Fibroblast of skin of left quadriceps (primary cell): ENCODE measurements at places on chromosomes 6 and 20.

GRCh38 chr6:122853259-122853995, 64.4 kb downstream of the SMPDL3A start:
- no peak for DNase-seq

DNA sequence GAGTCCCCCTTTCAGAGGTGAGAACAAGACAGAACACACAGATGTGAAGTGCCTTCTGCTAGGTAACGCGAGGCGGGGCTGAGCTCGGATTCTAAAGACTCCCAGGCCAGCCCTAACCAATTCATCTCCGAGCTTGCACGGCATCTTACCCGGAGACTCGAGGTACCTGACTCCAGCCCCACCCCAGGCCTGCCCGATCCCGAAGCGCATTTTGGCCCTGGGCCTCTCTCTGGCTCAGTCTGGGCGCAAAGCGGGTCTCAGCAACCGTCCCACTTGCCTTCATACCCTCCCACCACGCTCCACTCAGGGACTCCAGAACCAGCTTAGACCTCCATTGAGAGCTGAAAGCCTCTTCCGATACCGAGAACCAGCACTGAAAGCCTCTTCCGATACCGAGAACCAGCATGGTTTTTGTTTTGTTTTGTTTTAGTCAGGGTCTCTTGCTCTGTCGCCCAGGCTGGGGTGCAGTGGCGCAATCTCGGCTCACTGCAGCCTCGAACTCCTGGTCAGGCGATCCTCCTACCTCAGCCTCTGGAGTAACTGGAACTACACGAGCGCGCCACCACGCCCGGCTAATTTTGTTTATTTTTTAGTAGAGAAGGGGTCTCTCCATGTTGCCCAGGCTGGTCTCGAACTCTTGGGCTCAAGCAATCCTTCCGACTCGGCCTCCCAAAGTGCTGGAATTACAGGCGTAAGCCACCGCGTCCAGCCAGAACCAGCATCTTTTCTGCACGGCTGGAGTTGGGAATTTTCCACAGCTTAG, 557 bp upstream of the DYNLRB1 start:
- no peak for DNase-seq

DNA sequence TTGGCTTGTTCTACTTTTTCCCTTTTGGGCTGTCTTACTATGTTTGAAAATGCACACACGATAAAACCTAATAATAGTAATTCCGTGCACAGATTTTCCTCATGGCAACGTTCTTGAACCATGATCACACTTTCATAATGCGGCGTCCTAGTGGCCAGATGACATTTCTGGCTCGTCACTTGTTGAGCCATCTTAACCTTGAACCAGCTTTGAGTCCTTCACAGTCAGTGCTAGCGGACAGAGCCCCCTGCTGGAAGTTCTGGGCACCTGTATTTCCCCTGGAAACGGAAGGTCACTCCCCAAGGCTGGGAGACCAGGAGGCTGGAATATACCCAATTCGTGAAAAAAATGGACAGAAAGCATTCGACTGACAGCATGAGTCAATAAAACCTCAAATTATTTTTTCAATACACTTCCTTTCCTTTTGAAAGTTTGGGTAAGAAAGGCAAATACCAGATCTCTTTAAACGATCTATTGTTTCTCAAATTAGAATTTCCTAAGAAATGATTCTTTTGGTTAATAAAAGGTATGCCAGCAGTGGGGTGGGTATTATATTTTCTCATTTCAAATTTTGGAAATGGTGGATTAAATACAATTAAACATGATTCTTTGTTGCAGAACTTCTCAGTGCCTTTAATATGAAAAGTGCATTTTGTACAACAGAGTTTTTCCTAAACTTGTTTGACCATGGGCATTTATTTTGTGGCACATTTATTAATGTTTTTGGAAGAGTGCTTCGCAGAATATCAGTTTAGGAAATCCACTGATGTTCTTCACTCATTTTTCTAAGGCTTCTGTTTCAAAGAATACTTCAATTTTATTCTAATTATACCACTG, 542.3 kb downstream of the QKI start:
- no peak for DNase-seq

DNA sequence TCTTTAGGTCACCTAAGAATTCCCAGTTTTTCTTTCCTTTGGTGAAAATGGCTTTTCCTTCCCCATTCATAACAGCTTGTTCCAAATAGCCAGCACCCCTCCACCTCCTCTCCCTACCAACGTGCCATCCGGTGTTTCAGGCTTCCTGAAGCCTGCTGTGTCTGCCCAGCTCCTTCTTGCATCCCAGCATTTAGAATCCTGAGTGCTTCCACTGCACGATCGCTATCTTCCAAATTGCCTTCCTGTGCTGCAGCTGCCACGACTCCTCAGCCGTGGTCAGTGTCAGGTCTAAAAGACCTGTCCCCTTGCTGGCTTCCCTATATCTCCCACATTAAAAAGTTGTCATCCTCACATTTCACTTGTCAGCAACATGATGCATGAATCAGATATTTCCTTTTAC, 550.3 kb upstream of the JARID2 start:
- DNase-seq = no peak

DNA sequence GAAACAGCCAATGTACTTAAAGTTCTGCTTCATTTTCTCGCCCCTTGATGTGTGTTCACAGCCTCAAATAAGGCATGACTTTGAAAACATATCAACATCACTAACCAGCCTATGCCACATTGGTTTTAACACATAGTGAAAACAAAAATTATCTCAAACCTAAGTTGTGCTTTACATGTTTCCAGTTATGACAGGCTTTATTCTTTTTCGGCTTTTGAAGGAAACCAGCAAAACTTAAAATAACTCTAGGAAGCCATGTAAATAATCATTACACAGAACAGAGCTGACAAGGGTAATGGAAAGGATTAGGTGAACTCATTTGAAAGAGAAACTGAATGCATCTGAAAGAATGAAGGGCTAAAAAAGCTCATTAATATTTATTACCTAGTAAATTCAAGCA, 42.1 kb downstream of the BMP5 start:
- DNase-seq = no peak

DNA sequence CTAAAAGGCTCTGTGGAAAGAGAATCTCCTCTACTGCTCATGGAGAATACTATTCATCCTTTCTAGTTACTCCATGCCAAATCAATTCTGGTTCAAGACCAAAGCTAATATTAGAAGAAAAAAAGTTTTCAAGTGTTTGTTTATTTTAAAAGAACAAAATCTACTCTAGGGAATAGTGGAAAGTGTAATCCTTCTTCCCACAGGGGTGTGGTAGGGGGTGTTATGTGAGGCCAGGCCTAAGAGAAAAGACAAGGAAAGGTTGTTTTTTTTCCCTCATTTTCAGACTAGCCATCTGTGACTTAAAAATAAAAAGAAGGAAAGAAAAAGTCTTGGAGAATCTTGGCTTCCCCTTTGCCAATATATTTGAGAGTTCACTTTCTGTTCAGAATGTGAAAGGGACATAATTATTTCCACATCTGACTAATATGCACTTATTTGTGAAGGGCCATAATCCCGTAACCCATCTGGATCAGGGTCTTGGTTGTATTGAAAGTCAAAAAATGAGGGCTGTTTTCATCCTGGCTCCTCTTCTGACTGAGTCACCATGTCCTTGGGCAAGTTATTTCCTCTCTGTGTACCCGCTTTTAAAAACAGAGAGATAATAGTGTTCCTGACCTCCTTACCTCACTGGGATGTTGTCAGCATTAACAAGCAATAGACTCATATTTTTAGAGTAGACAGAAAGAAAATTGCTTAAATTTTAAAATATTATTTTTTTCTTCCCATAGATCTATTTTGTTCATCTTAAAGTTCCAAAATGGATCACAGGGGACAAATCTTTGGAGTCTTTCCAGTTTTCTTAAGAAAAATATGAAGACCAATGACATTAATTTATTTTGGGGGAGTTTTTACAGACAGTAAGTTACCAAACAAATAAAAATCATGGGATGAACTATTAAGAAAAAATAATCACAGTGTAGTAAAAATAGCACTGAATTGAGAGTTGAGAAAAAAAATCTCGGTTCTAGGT, 233.7 kb downstream of the IBTK start:
- no peak for DNase-seq

- no peak for DNase-seq
These were observed 533.7 kb downstream of the QKI start for GRCh38 chr6:163948250-163948649.

GRCh38 chr6:19837511-19838441, 606 bp downstream of the ID4 start:
- DNase-seq = no peak

DNA sequence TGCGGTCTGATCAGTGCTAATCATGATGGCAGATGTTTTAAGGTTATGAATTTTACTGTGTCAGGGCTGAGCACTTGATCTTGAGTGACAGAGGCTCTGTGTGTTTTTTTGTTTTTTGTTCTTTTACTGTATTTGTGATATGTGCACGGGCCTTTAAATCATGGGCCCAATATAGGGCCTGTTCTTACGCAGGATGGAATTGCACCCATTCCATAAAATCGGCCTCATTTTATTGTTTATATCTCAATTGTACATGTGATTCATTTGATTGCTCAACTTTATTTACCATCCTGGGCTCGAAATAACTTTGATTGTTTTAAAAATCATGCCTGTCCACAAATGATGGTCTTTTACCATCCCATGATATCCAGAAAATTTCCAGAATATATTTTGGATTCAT, 39.3 kb upstream of the MBOAT1 start:
- DNase-seq = no peak

- DNase-seq = no peak
These were observed 49.9 kb upstream of the CD2AP start for GRCh38 chr6:47427680-47428079.

DNA sequence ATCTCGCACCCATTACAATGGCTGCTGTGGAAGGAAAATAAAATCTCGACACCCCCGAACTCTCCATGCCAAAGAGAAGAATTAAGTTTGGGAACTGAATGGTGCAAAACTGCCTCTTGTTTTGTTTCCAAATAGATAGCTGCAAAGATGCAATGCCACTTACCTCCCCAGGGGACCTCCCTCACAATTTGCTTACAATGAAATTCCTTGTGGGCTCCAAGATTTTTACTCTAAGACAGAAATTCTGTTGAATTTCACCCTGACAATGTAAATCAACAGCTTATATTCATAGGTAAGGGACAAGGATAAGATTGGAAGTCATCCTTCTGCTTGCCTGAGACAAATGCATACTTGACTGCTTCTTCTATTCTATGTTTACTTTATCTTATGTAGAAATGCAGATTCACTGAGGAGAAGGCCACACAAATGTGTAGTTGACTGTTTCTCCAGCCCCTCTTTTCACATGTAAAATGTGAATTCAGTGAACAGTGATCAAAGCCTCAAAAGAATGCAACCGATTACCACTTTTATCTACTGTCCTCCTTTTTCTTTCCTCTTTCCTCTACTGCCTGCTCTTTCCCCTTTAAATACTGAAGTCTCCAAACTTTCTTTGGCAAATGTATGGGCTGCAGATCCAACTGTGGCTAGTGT, 36.6 kb downstream of the ADGRF4 start:
- DNase-seq = no peak

GRCh38 chr20:1171461-1172093, 13.2 kb downstream of the TMEM74B start:
- no peak for DNase-seq

GRCh38 chr6:36329798-36330291, 6.8 kb downstream of the BNIP5 start:
- DNase-seq = no peak

DNA sequence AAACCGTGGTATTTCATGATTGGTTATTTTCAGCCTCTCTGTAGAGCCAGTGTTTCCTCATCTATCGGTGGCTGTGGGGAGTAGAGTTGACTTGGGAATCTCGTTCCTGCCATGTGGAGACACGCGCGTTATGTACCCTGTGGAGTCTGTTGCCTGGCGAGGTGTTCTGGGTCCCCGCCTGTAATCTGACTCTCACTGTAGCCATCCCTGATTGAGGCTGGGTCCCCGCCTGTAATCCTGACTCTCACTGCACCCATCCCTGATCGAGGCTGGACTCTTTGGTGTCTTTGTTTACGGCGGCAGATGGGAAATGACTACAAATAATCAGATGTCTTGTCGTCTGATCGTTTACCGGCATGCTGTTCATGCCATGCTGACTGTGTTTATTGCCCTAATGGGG, 153.9 kb downstream of the DTNBP1 start:
- no peak for DNase-seq

DNA sequence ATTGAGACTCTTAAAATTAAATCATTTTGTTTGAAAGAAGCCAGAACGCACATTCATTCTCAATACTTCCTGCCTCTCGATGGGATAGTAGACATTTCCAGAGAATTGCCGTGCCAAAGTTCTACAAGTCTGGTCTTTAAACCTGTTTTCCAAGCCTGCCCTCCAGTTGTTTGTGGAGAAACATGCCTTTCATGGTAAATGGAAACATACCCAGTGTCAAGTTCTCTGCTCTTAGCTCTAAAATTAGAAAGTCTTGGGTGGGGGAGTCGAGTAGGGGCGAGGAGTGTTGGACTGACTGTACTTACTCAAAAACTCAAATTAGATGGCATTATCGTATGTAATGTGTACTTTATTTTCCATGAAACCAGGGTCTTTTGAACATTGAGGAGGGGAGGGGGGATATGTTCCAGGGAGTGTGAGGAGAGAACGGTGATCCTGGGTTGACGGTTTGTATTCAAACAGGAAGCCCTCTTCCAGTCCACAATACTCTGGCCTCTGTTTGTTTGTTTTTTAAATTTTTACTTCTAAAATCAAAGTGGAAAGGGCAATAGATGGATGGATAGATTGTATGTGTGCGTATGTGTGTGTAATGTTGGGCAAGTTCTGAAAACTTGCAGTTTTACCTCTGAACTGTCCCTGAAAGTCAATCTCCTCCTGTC, 106.8 kb upstream of the ARMC2 start:
- DNase-seq = no peak

- no peak for DNase-seq
These were observed 20.2 kb downstream of the RIPK1 start for GRCh38 chr6:3088446-3088845.
